ENCODE measurements at places on chromosomes 7 and 10.

DNA sequence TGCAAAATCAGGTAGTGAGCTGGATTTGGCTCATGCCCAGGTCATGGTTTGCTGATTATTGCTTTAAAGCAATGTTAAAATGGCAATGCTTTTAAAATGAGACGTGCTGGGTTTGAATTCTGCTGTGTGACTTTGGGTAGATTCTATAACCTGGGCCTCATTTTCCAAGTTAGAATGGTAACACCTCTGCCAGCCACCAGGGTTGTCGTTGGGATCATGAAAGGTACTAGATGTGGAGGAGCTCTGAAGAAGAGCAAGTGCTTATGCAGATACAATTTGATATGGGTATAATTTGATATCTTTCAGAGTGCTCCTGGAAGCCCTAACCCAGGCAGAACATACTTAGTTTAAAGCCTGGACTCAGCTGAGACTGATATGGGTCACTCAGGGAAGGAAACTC is 60.0 kb downstream of the EVX1 start:
- DNase-seq: no peak

GRCh38 chr7:158110034-158110590 is 477.5 kb downstream of the PTPRN2 start:
- DNase-seq: no peak

DNA sequence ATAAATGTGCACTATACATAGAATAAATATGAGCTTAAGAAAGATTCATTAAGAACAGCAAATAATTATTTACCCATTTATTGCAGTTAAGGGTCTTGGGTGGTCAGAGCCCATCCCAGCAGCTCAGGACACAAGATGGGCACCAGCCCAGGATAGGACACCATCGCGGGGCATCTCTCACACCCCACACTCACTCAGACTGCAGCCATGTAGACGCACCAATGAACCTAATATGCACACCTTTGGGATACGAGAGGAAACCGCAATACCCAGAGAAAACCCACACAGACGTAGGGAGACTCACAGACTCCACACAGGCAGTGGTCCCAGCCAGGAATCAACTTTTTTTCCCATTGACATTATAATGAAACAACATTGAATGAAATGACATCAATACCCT is 36.0 kb downstream of the CARD11 start:
- DNase-seq: no peak

- DNase-seq: no peak
Measured at GRCh38 chr10:116158036-116158435, 115.0 kb downstream of the GFRA1 start.

DNA sequence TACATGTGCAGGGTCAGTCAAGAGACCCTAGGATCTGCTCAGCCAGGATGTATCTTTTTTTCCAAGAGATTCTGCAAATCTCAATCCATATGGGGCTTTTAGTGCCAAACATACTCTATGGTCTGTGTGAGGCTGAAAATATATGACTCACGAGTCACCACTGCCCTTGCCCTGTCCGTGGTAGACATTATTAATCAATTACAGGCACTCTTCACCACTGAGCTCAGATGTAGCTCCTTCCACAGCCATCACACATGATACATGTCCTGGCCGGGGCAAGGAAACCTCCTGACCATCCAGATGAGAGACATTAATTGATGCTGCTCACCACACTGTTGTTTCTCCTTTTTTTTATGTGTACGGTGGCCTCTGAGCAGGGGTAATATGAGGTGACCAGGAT is 90.2 kb upstream of the RET start:
- DNase-seq: no peak

DNA sequence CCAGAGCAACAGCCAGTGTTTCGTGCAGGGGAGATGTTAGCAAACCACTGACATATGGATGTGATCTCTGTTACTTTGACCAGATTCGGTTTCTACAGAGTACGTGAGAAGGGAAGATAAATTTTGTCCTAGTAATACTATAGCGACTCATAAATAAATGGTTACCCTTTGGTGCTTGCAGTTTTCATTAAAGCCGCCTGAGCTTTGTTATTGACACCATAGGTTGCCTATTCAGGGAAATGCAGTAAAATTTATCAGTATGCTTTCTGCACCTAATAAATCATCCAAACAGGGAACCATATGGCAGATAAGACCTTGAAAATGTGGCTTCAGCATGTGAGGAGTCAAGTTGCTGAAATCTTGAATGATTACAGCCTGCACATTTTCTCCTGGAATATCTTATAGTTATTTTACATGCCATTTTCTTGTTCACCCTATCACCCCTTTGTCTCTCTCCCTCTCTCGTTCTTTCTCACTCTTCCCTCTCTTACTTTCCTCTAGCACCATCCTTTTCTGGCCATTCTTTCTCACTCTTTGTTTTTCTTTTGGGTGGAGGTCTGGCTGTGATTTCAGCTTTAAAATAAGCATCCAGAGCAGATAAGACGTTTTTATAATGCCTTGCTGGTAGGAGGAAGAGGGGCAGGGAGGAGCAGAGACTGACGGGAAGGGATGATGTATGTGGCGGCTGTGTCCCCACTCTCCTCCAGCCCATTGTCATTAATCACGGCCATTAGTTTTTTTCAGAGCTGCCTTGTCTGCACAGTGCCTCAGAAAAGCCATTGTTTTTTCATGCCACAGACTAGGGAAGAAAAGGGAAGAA is 182.5 kb downstream of the LRMDA start:
- DNase-seq: no peak

DNA sequence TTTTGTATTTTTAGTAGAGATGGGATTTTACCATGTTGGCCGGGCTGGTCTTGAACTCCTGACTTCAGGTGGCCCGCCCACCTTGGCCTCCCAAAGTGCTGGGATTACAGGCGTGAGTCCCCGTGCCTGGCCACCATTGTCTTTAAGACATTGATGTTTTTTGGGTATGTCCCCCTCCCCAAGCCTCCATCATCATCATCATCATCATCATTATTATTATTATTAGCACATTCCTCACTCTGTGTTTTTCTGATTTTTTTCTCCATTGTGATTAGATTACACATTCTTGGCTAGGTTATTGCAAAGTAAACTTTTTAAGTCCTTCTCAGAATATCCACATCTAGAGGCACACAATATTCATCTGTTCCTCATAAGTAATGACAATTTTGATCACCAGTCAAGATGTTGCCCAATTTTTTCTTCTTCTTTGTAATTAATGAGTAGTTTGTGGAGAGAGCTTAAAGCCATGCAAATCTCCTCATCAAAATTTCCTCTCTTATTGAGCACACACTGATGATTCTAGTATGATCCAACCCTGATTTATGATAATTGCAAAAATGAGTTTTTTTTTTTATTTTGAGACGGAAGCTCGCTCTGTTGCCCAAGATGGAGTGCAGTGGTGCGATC is 47.5 kb downstream of the EPC1 start:
- no peak for DNase-seq

GRCh38 chr10:47264797-47265281 is 35.2 kb upstream of the GDF10 start:
- DNase-seq: peak; percentile 32

DNA sequence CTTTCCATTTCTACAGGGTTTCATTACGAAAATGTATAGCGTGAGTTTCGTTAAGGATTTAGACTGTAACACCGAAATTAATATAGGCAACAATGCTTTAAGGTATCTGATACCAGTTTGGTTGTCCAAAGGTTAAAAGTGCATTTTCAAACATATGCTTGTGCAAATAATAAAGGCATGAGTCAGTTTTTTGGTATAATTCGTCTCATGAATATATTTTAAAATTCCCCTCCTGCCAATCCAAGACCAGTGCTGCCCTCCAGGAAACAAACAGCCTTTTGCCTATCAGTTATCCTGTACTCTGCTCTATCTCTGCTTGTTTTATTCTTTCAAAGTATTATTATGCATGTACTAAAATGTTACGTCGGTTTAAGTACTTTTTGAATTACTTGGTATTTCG is 2.0 kb downstream of the LCOR start:
- DNase-seq: no peak

DNA sequence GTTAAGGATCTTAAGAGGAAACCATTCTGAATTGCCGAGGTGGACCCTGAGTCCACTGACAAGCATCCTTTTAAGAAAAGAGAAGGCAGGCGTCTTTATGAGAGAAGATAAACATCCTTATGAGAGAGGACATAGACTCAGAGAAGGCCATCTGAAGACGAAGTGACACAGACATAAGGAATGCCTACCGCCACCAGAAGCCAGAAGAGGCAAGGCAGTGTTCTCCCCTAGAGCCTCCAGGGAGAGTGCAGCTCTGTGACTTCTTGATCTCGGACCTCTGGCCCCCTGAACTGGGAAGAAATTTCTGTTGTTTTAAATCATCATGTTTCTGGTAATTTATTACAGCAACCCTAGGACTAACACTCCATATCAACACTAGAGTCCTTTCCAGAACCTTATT is 25.2 kb upstream of the ING3 start:
- no peak for DNase-seq

- DNase-seq: no peak
Measured at GRCh38 chr10:30829901-30830300, 200.3 kb upstream of the LYZL2 start.

- DNase-seq: no peak
Measured at GRCh38 chr7:70607759-70608158, 524.2 kb upstream of the GALNT17 start.

DNA sequence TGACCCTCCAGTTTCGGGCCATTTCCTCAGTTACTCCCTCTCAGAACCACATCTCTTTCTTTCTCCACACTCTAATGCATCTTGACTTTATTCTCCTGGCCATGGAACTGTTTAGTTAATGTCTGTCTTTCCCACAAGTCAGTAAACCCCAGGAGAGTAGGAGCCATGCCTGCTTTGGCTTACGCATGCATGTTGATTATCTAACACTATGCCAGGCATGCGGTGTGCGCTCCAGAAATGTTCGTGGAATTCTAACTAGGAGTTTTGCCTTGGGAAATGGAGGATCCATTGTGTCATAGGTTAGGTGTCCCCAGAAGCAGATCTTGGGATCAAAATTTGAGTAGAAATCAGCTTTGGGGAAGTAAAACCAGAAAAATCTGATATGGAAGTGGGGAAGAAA is 308.9 kb downstream of the GRID1 start:
- DNase-seq: no peak

DNA sequence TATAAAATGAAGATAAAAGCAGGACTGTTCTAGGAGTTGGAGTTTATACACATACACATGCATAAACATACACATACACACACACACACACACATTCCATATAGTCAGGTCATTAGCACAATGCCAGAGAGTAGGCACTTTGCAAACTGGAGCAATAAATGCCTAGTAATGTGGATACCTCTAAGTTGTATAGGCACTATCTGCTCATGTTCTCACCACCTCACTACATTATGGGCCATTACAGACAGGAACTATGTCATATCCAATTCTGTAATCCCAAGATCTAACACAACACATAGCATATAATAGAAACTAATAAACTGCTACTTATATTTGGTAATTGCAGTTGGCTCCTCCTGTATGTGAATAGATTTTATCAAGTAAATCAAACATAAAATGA is 115.6 kb downstream of the GRM8 start:
- DNase-seq: no peak

DNA sequence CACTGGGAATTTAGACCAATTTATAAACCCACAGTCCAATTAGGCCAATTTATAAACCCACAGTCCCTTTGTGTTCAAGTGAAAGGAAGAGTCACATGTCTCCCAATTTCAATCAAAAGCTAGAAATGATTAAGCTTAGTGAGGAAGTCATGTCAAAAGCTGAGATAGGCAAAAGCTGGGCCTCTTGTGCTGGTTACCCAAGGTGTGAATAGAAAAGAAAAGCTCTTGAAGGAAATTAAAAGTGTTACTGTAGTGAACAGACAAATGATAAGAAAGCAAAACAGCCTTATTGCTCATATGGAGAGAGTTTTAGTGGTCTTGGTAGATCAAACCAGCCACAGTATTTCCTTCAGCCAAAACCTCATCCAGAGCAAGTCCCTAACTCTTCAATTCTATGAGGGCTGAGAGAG is 245.0 kb downstream of the HDAC9 start:
- DNase-seq: no peak

- DNase-seq: no peak
Measured at GRCh38 chr7:24721481-24722001, 35.7 kb downstream of the GSDME start.

DNA sequence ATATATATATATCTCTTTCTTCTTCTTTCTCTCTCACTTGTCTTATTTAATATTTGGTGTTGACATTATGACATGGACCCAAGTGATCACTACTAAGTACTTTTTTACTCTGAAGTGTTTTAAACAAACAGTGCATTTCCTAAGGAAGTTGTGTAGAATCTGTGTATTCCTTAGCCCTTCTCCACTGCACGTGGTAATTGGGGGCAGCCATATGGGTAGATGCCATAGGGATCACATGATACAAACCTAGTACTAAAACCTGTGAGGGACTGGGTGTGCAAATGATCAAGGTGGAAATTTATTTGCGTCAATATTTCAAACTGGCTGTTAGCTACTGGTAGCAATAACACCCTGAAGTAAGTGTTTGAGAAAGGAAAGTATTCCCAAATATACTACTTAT is 25.0 kb downstream of the THSD7A start:
- no peak for DNase-seq

- no peak for DNase-seq
Measured at GRCh38 chr7:16460789-16461493, 4.6 kb downstream of the SOSTDC1 start.

- no peak for DNase-seq
Measured at GRCh38 chr7:148022832-148023231, 567.7 kb upstream of the C7orf33 start.

DNA sequence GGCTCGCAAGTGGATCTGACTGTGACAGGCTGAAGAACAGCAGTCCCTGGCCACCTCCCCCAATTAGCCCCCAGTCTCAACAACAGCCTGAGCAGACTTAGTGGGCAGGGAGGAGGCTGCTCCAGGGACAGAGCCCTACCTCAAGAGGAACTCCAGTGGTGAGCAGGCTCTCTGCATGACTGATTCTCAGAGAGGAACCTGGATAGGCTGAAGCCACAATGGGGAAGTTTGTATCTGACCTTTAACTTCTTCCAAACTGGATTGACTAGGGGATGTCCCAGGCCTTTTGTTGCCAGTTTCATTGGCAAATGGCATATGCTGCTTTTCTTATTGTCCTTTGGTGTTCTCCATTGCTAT is 93.0 kb downstream of the ARHGAP22 start:
- DNase-seq: no peak

DNA sequence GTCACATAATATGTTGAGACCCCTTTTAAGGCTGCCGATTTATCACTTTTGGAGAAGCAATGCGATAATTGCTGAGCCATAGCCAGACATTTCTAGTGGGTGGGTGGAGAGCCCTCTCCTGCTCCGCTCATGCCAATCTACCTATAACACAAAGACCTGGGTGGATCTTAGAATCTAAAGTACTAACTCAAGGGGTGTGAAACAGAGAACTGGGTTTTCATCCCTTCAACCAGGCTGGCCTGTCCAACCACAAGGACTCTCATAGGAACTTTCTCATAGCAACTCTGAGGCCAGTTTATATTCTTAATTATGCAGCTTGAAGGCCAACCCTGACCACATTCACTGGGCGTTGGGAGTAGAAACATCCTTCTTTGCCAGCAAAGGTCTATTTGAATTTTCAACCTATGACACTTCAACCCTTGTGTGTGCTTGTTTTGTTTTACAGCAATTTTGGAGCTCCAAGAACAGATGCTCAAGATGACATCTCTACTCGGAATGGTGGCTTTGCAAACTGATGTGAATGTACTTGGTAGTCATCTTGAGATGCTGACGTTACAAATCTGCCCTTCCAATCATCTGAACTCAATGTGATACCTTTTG is 1198.2 kb upstream of the AUTS2 start:
- DNase-seq: no peak

GRCh38 chr10:124701881-124702656 is 42.1 kb downstream of the FAM53B start:
- DNase-seq: no peak

All from activated effector memory CD4-positive, alpha-beta T cell treated with Interleukin-2 at 50 U/mL for 16 hours (primary cell).